ENCODE measurements at places on chromosomes 7 and 10.

GRCh38 chr7:40717242-40717641, 582.4 kb downstream of the SUGCT start:
- DNase-seq = peak; percentile 96

GRCh38 chr7:1691096-1691495, 21.0 kb downstream of the ELFN1 start:
- peak; percentile 1 for DNase-seq

GRCh38 chr10:61016630-61017029, 72.6 kb upstream of the RHOBTB1 start:
- no peak for DNase-seq

DNA sequence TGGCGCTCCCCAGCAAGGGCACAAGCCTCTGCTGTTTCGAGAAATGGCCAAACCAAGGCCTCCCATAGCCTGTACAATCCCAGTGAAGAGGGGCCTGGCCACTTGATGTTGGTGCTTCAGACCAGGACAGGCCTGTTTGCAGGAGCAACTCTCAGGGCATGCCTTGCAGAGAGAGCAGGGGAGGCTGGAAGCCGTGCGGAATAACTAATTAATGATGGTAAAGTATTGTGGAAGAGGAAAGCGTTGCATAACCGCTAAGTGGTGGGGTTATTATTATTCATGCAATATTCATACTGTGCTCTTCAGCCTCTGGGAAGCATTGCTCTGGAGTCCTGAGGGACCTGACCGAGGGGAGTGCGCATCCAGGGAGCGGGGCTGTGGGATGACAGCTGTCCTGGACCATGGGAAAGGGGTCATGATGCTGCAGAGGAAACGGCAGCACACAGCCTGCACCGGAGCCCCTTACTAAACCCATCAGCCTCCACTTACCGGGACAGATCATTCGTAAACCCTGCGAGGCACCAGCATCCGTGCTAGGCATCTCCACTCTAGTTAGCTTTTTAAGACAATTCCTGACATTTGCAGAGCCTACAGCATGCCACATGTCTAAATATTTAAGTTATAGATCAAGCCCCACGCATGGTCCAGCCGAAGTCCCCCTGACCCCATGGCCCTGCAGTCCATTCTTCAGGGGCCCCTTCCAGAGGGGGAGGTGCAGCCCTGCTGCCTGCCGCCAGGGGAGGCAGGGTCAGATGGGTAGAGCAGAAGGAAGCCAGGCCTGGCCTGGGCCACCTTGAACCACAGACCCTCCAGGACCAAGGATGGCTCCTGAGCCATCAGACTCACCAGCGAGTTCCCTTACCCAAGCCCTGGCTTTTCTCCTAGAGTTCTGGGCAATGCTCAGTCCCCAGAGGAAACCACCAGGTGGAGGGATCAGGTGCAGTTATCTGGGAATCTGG, 11.6 kb downstream of the TMEM273 start:
- DNase-seq = no peak

DNA sequence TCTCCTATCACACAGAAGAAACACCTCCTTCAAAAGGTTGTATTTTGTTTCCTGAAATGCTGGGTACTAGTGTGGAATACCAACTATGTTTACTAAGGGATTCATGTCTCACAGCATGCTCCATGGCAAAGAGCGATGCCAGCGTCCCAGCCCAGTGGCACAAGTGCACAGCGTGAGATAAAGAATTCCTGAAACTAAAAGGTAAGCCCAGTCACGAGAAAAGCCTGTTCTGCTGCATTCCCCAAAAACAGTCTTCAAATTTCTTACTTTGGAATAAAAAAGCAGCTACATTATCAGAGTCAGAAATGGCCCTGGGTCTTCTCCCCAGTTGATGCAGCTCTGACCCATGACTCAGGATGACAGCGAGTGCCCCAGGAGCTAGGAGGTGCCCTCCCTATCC, 53.1 kb upstream of the DDC start:
- no peak for DNase-seq

DNA sequence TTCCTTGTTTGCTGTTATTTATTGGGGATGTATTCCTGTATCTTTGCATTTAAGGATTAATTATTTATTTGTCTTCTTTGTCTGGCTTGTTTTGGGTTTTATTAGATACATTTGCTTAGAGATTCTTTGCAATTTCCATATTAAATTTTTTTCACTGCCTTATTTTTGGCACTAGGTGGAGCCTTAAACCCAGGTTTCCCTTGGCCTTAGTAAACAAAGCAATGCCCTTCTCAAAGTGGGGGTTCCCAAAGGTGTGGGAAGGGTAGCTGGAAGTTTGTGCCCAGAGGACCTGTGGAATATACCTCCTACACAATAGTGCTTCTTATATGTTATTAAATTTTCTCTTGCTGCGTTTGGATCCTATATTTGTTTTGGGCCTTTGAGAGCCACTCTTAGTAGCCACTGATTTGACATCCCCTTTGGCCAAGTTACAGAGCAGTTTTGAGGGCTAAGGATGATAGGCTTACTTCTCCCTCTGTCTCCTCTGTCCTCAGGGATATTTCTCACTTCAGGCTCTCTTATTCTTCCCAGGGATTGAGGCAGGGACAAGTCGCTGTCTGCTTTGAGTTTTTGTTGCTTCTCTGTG, 162.3 kb downstream of the ITGB1 start:
- peak; percentile 15 for DNase-seq

DNA sequence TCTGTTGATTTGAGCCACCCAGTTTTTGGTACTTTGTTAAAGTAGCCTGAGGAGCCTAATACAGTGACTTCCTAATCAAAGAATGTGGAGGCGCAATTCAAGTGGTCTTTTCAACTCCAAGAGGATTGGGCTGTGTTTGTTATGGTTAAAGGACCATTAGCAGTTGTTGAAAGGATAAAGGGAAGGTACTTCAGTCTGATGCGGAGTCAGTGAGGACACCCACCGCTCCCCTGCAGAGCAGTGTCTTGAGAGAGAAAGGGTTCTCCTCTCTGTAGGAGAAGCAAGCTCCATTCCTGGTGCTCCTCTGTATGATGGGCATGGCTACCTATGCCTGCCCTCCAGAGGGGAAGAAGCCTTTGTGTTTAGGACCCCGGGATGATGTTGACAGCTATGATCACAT, 590.6 kb upstream of the C7orf33 start:
- no peak for DNase-seq

DNA sequence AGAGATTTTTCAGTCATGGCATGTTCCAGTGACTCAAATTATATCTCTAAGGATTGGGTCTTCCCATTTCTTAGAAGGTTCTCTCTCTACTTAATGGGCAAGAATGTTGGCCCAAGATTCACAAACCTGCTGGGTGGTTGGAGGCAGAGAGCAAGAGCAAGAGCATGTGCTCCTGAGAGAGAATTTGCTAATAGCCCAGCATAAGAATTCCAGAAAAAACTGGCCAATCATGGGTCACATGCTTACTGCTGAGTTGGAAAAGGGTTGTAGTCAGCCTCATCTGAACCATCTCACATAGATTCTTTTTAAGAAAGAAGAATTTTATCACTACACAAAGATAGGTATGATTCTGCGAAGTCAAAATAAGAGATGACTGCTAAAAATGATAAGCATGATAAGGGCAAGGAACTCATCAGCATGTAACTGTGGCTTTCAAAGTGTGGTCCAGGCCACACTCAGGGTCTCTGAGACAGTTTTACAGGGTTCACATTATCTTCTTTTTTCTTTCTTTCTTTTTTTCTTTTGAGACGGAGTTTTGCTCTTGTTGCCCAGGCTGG, 8.2 kb upstream of the VCL start:
- no peak for DNase-seq

GRCh38 chr10:86653379-86653778, 968 bp upstream of the OPN4 start:
- DNase-seq = peak; percentile 0

DNA sequence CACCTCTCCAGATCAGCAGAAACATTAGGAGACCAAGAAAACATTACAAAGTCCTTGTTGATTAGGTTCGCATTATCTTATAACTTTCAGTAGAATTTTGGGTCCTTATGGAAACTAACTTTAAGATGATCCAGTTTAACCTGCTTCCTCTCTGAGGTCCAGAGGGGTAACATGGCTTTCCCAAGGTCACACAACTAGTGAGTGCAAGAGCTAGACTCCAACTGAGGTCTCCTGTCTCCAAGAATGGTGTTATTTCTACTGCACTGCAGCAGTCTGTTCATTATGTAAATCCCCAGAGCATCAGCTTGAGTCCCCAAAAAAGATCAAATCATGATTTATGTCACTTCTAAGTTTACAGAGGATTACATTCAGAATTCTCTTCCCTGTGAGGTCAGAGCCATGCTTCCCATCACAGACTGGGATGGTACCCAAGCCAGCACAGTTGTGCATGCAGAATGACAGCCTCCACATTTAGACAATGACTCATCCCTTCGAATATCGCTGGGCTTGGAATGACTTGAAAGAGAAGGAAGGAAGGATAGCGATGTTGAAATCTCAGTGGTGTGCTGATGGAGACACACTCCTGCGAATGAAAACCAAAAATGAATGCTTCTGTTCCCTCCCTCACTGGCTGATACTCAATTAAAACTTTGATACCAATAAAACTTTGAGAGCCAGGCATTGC, 163.1 kb upstream of the PLXNA4 start:
- peak; percentile 90 for DNase-seq

DNA sequence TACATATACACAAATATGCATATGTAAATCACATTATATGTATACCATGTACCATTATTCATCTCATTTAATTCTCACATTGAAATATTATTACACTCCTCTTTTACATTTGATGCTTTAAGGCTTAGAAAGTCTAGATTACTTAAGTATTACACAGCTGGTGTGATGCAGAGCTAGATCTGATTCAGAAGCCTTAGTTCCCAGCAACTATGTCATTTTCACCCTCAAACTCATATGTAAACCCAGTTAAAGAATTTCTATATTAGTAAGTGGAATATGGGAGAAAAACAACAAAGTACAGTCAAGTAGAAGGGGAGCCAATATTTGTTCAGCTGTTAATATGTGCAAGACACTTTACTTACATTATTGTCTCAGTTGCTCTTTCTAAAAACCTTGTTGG, 74.3 kb upstream of the CSTF2T start:
- no peak for DNase-seq

GRCh38 chr10:119135513-119135881, 30.0 kb downstream of the SFXN4 start:
- no peak for DNase-seq

DNA sequence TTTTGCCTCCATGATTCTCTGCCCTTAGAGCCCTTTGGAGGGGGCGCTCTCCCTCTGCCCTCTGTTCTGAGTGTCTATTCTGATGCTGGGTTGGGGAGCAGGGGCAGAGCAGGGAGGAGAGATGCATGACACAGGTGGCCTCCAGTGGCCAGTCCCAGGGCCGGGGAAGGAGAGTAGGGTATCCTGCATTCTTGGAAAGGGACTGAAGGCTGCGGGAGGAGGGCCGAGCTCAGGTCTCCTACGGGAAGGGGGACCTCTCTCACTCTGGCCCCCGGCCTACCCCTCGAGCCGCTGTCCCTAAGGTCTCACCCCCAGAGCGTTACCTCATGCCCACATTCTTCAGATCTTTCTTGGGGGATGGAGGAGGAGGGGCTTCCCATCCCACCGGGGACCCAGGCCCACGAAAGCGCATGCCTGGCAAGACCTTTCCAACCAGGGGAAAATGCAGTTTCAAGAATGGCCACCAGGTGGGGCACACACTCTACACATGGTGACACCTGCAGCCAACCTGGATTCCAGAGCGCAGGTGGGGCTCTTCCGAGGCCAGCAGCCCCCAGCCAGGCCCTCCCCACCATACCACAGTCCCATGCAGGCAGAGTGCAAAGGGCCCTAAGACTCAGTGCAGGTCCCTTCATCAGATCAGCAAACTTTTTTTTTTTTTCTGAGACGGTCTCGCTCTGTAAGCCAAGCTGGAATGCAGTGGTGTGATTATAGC, 86.4 kb downstream of the MYL10 start:
- peak; percentile 79 for DNase-seq

DNA sequence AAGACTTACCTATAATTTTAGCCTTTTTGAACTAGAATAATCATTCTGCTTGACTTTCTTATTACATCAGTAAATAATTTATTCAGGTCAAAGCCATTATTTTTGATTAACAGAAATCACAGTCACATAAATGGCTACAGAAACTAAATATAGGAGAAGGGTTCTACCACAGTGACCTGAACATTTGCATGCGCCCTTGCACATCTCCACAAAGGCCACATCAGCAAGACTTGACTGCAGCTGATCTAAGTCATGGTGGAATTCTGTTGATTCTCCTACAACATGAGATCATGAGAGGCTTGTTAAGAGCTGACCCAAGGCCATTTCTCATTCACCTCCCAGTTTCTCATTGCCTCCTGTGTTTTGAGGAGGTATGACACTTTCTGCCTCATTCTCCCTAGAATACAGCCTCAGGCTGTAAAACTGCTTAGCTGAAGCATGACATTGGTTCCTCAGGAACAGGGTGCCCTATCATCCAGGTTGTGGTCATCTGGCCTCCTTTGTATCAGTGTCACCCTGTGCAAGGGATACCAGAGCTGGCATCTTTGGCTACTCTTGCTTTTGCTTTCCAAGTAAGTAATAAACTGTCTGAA, 6.7 kb upstream of the IMMP2L start:
- no peak for DNase-seq

- no peak for DNase-seq
These were observed 219.3 kb upstream of the TAC1 start for GRCh38 chr7:97512441-97513207.

DNA sequence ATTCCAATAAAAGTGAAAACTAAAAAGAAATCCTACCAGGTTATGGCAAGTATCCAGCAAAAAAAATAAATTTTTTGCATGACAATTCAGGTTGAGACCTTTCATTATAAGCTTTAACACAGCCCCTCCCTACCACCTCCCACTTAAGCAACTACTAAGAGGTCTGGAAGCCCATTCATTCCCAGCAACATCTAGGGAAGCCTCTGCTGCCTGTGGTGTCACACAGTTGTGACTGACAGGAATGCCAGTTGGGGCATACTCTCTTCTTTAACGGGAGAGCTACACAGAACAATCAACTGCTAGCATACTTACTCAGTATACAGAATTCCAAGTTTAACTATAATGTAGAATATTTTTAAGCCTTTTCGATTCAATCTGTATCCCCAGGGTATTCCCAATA, 27.8 kb downstream of the ABI1 start:
- DNase-seq = no peak

GRCh38 chr7:47574482-47575329, 7.2 kb downstream of the TNS3 start:
- DNase-seq = no peak
